GDM1 (cell line): ENCODE measurements at places on chromosomes 6 and 20.

- DNase-seq: no peak
Measured at GRCh38 chr6:146910611-146911010, 293.6 kb upstream of the STXBP5 start.

DNA sequence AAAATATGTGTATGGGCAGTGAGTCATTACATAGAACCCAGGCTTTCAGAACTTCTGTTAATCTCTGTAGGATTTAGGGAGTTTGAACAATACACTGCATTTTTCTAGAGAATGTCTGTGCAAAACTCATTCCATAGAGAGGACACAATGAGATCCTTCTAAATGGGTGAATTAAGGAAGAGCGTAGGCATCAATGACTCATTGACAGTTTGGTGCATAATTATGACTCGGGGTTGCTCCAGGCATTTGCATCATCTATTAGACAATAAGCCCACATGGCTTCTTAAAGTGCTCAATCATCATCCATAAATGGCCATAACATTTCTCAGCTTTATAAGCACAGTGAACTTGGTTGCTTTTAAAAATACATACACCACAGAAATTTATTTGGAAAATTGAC lies 625.5 kb downstream of the CDH26 start:
- no peak for DNase-seq

DNA sequence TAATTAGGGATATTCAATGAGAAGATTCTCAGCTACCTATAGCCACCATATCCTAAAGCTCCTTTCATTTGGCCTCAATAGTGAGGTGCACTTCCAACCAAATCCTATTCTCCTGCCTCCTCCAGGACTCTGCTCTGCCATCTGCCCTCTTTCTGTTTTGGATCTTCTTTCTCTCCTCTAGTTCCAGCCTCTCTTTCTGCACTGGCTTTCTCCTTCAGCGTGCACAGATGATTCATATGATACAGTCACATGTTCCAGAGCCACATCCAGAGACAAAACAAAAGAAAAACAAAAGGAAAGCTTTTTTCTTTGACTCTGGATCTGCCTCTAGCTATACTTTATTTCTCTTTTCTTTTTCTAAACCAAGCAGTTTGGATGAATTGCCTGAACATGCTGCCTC lies 531.9 kb upstream of the MAN1A1 start:
- no peak for DNase-seq

DNA sequence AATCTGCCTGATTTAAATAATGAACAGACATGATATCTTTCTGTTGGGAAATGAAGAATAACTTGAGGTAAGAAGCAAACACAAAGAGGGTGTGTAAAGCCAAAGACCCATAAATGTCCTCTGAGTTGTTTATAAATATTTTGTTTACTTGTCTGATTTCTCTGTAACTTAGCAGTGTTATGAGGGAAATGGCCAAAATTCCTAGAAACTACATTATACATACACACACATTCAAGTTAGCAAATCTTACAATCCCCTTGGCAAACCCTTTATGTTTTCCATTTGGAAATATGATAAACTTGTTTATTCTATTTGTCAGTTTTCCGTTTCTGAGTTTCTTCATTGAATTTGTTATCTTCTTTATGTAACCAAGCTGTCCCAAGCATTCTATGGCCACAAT lies 81.4 kb upstream of the TCF21 start:
- DNase-seq: no peak

DNA sequence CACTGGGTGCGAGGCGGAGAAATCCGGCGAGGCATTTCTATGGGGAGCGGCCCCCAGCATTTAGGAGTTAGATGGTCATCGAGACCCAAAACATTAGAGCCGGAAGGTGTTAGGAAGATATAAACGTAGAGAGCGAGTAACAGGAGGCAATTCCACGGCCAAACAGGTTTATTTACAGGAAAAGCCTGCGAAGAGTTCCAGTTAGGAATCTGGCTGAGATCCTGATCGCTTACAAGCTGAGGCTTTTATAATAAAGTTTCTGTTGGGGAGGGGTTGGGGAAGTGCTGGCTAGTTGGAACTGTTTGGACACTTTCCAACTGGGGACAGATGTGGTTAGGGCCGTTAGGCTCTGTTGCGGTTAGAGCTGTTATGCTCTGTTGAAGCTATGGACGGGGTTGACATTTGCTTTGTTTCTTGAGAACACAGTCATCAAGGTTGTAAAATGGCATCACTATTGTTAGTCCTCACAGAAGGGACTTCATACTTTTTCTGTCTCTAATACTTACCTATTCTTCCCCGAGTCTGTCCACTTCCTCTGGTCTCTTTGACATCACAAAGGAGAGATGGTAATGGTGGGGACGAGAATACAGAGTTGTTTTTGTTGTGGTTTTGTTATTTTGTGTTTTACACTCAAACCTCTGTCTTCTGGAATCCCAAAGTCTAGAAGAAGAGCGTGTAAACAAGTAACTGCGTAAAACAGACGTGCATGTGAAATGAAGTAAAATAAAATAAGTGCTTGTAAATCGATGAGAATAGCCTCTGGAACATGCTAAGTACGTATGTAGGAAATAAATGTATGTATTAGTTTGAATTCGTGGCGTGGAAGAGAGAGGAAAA lies 554 bp upstream of the ZSCAN31 start:
- peak; percentile 74 for DNase-seq
